ENCODE measurements at places on chromosomes 7 and 10.
A peak's percentile ranks its signal among the peaks of the same experiment; 100 is the strongest.

- DNase-seq: no peak
These were observed 16.2 kb upstream of the MACC1 start for GRCh38 chr7:20233362-20233761.

- no peak for DNase-seq
These were observed 66.9 kb upstream of the ZNF746 start for GRCh38 chr7:149564340-149565095.

DNA sequence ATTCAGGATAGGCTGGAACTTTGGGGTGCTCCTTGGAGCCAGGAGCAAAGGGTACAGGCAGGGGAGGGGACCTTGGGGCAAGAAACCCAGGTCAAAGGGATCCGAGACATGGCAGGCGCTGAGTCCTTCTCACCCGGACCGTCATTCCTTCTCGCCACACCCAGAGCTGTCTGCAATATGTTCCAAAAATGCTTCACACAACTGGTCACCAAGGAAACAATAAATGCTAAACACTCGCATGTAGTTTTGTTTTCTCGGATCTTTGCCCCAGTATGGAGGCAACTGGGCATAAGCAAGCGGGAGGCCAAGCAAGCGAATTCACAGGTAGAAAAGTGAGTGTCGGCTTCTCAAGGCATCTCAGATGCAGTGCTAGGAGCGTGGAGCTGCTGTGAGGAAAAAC, 80.8 kb downstream of the PIP4K2A start:
- DNase-seq: no peak

GRCh38 chr7:19066170-19066569, 51.3 kb downstream of the TWIST1 start:
- peak; percentile 41 for DNase-seq

DNA sequence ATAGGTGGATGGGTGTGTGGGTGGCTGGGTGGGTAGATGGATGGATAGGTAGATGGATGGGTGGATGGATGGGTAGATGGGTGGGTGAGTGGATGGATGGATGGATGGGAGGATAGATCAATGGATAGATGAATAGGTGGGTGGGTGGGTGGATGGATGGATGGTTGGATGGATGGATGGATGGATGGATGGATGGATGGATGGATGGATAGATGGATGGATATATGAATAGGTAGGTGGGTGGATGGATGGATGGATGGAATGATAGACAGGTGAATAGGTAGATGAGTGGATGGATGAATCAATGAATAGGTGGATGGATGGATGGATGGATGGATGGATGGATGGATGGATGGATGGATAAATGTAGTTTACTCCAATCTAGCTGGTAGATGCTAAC, 52.7 kb downstream of the FRMPD2 start:
- no peak for DNase-seq

- DNase-seq: peak; percentile 23
These were observed 482 bp upstream of the ERCC6 start for GRCh38 chr10:49539320-49539885.

- DNase-seq: no peak
These were observed 430 bp downstream of the PON3 start for GRCh38 chr7:95395755-95396135.

Data from fibroblast of skin of abdomen (primary cell).